WTC11 (cell line): ENCODE measurements at places on chromosomes 16 and 17. TPM values are rescaled to one million over a fixed set of nuclear protein-coding genes. Genes with fewer than 3 reads are reported as not detected.

- DNase-seq = no peak
Observed at GRCh38 chr17:75813081-75814020, 28.7 kb downstream of the UNK start.

GRCh38 chr16:70757183-70757582 is 43.8 kb downstream of the VAC14 start:
- no peak for DNase-seq

DNA sequence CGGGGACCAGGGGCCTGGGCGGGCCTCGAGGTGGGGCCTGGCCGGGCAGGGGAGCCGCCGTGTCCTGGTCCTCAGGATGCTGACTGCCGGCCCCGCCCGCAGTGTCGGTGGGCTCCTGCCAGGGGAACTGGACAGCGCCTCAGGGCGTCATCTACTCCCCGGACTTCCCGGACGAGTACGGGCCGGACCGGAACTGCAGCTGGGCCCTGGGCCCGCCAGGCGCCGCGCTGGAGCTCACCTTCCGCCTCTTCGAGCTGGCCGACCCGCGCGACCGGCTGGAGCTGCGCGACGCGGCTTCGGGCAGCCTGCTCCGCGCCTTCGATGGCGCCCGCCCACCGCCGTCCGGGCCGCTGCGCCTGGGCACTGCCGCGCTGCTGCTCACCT is 2.3 kb upstream of the PAQR4 start:
- peak; percentile 37 for DNase-seq

The CD300A gene
- 1.1 to 2.0 TPM (median 1.7 TPM) in 3 replicates for total RNA-seq

The HEATR3 gene
- 27.8 to 28.1 TPM (median 28.0 TPM) in 3 replicates for total RNA-seq

GRCh38 chr16:10862438-10862837 is 14.6 kb upstream of the CIITA start:
- no peak for DNase-seq

GRCh38 chr16:52976539-52977167 is 76.0 kb downstream of the CHD9NB start:
- DNase-seq = no peak

DNA sequence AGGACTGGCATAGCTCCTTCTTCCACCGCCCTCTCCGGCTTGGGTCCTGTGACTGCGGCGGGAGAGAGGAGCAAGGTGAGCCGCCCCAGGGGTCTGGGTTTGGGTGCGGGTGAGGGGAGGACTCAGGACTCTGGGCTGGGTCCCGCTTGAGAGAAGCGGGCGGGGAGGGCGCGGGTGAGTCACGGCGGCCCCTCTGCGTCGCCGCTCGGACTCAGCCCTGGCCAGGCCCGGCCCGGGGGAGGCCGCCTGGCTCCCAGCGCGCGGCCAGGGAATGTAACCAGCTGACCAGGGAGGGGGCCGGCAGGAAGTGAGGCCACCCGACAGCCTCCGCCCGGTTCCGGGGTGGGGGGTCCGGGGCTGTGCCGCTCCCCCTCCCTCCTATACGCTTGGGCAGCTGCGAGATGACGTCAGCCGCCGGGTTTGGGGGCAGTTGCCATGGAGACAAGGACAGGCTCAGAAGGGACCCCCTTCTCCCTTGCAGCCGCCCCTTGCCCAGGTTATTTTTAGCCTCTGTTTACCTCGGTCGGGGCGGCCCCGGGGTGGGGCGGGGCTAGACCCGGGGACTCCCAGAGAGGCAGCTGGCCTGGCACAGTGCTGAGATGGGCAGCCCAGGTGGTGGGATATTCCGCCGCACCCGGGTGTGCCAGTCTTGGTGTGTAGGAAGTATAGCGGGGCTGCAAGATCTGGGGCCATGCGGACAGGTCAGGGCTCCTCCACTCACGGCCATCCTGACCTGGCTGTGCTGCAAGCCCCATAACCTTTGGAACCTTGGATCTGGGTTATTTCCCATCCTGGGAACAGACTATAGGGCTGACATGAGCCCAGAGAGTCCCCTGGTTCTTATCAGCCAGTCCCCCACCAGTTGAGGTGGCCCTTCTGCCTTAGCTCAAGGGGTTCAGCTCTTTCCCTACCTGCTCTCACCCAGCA is 1.6 kb downstream of the RIPOR1 start:
- DNase-seq = peak; percentile 53

GRCh38 chr17:39808409-39808997 is 55.6 kb downstream of the IKZF3 start:
- no peak for DNase-seq

DNA sequence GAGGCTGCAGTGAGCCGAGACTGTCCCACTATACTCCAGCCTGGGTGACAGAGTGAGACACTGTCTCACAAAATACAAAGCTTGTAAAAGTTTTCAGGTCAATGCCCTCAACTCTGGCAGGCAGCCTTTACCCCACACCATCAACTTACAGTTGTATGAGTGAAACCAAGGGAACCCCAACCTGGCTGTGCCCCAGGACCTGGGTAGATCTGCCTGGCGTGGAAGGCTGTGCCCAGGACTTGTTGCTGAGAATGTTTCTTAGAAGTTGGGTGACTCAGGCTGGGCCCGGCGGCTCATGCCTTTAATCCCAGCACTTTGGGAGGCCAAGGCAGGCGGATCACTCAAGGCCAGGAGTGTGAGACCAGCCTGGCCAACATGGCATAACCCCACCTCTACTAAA is 7.8 kb downstream of the CES3 start:
- no peak for DNase-seq

- no peak for DNase-seq
Observed at GRCh38 chr17:49546546-49547535, 28.8 kb upstream of the NXPH3 start.

GRCh38 chr16:49168126-49168525 is 113.5 kb downstream of the CBLN1 start:
- no peak for DNase-seq

DNA sequence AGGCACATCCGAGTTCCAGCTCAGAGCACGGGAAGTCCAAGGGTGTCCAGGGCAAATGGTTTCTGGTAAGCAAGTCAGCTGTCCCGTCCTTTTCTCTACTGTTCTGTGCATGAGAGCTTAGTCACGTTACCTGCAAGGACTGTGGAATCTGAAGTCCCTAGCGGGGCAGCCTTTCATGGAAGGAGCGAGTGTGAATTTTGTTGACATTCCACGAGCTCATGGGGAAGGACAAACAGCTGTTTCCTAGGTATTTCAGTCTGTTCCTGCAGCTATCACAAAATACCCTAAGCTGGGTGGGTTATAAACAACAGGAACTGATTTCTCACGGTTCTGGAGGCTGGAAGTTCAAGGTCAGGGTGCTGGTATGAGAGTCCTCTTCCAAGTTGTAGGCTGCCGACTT is 109.2 kb downstream of the SDR42E1 start:
- no peak for DNase-seq

The AOC3 gene
- total RNA-seq = 6.2 to 8.2 TPM (median 7.6 TPM) in 3 replicates

- DNase-seq = no peak
Observed at GRCh38 chr17:46108120-46108519, 85.1 kb downstream of the KANSL1 start.

DNA sequence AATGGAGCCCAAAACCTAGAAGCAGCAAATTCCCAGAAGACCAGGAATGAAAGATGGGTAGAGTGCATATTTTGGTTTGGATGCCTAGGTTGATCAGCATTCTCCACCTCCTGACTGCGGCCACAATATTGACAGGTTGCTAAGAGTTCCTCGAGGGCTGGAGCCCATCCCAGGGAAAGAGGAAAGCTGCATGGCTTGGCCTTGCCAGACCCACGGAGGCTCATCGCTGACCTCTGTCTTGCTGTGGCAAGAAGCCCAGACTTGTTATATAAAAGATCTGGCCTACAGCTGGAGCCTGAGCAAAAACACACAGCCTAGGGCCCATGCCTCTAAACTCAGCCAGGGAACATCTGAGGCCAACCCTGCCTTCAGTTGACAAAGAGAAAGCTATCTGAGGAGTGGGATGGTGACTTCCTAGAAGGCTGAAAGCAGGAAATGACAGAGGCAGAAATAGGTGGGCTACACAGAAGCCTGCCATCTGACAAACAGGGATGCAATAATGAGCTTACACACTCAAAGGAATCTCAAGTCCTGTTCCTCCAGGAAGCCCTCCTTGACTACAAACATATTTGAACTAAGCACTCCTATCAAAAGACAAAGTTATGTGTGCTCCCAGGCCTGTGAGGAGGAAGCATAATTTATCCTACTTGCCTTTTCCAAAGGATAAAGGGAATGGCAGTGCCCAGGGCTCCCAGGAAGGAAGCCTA is 22.5 kb upstream of the SLC35B1 start:
- DNase-seq = no peak

The CETP gene
- total RNA-seq = not detected in 3 replicates

GRCh38 chr17:80874866-80875445 is 116.7 kb upstream of the CHMP6 start:
- peak; percentile 3 for DNase-seq

DNA sequence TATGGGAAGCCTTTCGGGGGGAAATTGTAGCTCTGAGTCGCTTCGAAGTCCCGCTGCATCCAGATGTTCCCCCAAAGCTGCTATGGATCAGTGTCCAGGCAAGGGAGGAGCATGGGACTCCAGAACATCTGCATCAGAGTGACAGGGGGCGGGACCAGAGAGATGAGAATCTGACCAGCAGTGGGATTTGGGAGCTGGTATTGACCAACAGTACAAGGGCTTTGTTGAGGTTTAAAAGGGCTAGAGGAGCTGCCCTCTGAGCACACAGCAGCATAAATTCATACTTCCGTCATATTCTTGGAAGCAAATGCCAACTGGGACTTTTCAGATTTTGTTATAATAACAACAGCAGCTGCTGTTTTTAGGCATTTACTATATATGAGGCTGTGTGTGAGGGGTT is 10.6 kb downstream of the RBFOX1 start:
- DNase-seq = no peak

The PRAC1 gene
- total RNA-seq = 35.2 to 60.8 TPM (median 37.9 TPM) in 3 replicates

DNA sequence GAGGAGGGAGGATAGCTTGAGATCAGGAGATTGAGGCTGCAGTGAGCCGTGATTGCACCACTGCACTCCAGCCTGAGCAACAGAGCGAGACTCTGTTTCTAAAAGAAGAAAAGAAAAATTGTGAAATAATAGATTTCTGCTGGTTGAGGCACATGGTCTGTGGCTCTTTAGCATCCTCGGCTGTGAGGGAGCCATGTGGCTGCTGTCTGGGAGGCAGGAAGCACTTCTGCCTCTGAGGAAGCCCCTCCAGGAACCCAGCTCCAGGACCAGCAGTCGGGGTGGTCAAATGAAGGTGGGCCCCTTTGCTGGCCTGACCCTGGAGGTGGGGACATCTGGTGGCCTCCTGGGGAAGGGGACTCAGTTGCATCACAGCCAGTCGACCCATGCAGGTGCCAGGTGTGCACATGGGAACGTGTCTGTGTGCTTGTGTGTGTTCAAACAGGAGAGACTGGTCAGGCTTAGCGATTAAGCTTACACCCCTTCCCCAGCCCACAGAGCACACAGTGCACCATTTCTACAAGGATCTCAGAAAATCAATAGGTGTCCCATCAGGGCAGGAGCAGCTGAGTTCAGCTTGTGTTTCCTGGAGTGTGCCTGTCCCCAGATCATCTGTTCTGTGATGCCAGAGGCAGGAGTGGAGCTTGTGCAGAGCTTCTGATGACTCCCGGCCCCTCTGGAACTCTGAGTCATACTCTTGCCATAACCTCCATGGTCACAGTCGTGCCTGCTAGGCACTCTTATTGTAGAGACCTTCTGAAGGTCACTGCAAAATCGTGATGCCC is 24.3 kb upstream of the MGAT5B start:
- DNase-seq = no peak

- DNase-seq = no peak
Observed at GRCh38 chr16:12410837-12411490, 392.7 kb downstream of the CPPED1 start.

The CDRT15 gene
- not detected in 3 replicates for total RNA-seq

GRCh38 chr17:2230877-2231276 is 72.7 kb downstream of the SMG6 start:
- DNase-seq = no peak

- DNase-seq = no peak
Observed at GRCh38 chr17:68790492-68790891, 164.7 kb downstream of the ABCA8 start.

DNA sequence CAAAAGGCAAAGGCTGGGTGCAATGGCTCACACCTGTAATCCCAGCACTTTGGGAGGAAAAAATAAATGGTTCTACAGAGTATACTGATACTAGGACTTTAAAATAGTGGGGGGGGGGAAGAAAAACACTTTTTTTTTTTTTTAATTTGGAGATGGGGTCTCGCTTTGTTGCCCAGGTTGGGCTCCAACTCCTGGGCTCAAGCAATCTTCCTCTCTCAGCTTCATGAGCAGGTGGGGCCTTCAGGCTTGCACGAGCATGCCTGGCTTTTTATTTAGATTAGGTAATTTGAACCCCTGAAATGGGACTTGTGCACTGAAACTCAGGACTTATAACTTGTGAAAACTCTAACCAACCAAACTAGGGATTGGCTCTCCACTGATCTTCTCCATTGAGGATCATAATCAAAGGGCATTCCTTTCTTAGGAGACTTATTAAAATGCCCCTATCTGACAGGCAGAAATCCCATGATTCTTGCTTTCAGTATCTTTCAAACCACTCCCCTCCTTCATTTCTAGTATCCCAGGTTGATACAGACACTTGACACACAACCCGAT is 16.9 kb downstream of the GRB2 start:
- no peak for DNase-seq

DNA sequence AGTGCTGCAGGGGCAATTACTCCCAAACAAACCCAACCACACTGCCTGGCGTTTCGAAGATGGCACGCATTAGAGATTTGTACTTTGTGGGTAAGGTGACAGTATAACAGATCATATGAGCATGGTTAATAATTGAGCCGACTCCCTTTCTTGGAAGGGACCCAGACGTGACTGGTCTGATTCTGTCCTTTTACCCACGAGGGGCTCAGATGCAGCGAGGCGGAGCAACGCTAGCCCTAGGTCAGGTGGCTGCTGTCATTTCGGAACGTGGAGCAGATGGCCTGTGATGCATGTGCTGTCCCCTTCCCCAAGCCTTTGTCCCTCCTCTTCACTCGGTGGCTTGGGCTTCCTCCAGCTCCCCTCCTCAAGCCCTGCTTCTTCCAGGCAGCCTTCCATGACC is 84.2 kb downstream of the SNX29 start:
- no peak for DNase-seq

The STAT5A gene
- total RNA-seq = 6.6 to 10.9 TPM (median 9.7 TPM) in 3 replicates

The PERCC1 gene
- total RNA-seq = not detected in 3 replicates

- no peak for DNase-seq
Observed at GRCh38 chr16:62638964-62639870, 603.0 kb upstream of the CDH8 start.

The SLFN14 gene
- total RNA-seq = not detected in 3 replicates

DNA sequence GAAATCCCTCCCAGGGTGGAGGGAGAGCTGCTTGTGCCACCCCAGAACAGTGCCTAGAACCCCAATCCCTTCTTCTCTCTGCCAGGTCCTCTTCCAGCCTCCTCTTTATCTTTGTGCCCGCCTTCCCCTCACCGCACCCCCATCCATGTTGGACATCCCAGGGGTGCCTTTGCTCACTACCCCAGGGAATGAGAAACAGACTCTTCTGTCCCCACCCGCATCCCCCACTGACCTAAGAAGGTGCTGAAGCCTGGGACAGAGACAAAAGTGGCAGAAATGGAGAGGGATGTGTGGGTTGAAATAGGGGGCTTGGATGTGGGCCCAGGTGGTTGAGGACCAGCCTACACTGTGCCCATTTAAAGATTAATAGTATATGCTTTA is 17.0 kb downstream of the ALOX15B start:
- DNase-seq = no peak
